ENCODE measurements at places on chromosomes 6 and 20.

DNA sequence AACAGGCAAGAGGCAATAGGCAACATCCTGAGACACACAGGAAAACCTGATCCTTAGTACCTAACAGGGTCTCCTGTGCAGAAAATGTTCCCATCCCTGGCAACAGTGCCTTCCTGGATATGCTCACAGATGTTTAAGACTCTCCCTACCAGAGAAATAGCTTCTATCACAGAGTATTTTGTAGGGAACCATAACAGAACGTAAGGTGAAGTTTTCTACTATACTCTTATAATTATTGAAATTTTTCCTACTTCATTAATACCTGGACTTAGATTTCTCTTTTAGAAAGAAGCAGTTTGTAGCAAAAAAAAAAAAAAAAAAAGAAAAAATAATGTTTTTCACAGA lies 33.5 kb upstream of the LGSN start:
- DNase-seq = no peak

DNA sequence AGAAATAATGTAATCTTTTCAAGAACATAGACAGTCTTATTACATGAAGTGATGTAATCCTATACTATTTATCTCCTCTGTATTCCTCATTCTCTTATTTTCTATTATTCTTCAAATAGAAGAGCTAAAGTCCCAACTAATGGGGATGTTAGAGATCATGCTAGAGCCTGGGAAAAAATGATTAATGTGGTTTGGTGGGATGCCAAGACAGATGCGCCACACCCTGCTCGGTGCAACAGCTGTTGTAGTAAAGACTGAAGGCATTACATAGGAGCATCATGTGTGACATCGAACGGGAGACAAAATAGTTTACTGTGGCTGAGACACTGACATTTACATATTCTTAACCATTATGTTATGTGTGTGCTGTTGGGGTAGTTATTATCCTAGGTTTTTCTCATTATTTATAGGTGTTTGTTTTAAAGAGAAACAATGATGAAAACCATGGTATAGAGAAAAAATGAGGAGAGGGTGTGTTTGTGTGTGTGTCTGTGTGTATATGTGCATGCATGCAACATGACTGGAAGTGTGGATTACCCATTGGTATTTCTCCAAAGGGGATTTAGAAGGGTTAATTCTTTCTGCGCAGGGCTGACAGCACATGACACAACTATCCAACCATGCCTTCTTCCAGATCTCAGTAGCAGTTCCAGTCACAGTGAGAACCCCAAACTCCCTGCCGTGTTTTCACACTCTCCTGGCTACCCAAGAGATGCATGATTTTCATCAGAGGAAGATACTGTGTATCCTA lies 155.3 kb downstream of the EYA4 start:
- peak; percentile 43 for DNase-seq

DNA sequence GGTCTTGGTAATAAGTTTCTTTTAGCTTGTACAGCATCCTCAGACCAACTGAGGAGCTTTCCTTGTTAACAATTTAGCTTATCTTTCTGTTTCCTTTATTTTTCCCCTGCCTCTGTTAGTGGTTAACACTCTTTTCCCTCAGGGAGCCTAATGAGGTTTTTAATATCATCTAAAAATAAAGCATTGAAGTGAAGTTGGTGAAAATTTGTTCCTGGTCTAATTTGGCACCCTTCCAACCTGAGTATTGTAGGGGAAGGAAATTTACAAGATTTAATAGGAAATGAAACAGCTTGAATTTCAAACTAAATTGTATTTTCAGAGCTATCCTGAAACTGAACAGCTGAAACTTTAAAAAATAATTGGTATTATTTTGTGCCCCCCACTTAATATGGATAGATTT lies 28.1 kb upstream of the VAPB start:
- no peak for DNase-seq

- no peak for DNase-seq
Measured at GRCh38 chr6:98769546-98769945, 64.8 kb upstream of the POU3F2 start.

DNA sequence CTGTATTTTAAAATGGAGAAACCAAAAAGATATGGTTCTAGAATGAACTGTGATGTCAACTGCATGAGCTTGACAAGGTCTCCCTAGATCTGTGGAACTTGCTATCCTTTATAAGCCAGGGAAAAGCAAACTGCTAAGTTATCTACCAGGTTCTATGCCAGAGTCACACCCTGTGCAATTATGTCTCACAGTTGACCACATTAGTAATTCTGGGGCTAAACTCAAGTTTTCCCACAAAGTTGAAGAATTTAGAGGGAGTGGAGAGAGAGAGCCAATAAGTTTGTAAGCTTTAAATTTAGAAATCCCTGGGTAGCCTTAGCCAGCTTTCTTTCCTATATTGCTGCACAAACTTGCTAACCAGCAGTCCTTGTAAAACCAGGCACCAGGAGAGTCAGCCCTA lies 407.0 kb upstream of the SASH1 start:
- no peak for DNase-seq

DNA sequence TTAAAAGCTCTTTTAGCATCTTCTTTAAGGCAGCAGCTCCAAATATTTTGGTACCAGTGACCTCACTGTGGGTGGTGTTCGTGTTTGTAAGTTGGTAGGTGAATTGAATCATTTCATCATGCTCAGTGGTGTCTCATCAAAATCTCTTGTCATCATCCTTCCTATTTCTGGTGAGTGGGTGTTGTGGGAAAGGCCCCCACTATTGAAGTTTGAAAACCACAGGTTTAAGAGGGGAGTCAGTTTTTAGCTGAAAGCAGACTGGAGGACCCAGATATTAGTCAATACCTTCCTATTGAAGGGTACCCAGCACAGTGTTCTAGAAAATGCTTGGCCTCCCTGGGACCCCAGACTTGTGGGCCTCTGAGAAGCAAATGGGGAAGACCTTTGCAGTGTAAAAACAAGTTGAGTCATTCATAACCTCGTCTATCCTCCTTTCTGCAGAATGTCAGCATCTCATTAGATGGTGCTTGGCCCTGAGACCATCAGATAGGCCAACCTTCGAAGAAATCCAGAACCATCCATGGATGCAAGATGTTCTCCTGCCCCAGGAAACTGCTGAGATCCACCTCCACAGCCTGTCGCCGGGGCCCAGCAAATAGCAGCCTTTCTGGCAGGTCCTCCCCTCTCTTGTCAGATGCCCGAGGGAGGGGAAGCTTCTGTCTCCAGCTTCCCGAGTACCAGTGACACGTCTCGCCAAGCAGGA lies 3.7 kb downstream of the PIM1 start:
- DNase-seq = no peak

- DNase-seq = no peak
Measured at GRCh38 chr20:53359425-53359824, 234.2 kb downstream of the ZNF217 start.

DNA sequence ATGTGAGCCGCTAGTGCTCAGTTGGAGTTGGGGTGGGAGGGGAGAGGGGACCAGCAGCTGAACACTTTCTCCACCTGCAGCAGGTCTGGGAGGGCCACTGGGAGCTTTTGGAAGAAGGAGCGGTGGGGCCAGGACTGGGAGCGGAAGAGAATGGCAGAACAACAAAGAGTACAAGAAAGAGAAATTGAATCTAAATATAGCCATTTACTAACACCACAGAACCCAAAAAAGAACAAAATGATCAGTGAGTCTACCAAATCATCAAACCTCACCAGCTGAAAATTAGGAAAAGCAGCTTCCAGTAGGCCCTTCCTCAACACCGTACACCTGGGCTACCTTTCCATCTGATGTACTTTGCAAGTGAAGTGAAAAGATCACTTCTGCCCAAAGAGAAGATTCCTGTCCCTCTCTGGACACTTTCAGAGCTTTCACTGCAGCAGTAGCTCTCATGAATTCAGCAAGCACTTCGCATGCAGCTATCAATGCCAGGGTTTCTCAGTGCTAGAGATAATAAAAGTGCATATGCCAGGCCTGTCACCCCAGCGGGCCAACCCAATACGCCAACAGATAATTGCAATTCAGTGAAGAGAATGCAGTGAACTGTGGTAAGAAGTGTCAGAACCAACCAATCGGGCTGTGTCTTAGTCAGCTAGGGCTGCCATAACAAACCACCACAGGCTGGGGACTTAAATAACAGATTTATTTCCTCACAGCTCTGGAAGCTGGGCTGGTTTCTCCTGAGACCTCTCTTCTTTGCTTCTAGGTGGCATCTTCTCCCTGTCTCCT lies 597 bp downstream of the LY86 start:
- no peak for DNase-seq

DNA sequence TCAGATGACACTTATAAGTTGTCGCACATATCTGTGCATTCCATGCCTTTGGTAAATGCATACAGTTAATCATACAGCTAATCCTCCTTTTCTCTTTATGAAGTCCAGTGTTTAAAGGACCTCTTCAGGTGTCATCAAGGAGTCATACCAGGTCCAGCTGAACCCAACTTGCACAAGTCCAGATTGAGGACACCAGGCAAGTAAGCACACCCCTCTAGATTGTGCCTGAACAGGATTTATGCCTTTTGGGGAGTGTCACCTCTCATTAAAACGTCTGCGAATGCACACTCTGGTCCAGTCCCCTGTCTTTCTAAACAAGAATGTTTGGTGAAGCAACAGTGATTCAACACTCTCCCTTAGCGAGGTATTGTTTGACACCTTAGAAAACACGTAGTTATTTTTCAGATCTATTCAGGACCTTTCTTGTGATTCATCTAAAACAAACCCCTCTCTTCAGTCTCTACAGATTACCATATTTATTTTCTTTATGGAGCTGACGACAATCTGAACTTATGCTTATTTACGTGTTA lies 48.4 kb downstream of the C6orf15 start:
- DNase-seq = no peak

DNA sequence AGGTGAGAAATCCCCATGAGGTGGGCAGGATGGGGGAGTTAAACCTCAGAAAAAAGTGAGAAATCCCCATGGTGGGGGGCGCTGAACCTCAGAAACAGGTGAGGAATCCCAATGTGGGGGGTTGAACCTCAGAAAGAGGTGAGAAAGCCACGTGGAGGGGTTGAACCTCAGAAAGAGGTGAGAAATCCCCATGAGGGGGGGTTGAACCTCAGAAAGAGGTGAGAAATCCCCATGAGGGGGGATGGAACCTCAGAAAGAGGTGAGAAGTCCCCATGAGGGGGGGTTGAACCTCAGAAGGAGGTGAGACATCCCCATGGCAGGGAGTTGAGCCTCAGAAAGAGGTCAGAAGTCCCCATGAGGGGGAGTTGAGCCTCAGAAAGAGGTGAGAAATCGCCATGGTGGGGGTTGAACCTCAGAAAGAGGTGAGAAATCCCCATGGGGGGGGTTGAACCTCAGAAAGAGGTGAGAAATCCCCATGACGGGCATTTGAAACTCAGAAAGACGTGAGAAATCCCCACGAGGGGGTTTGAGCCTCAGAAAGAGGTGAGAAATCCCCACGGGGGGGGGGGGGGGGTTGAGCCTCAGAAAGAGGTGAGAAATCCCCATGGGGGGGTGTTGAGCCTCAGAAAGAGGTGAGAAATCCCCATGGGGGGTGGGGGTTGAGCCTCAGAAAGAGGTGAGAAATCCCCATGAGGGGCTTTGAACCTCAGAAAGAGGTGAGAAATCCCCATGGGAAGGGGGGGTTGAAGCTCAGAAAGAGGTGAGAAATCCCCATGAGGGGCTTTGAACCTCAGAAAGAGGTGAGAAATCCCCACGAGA lies 14.3 kb upstream of the GOPC start:
- DNase-seq = no peak

GRCh38 chr20:63408684-63409046 lies 47.5 kb upstream of the CHRNA4 start:
- DNase-seq = no peak

DNA sequence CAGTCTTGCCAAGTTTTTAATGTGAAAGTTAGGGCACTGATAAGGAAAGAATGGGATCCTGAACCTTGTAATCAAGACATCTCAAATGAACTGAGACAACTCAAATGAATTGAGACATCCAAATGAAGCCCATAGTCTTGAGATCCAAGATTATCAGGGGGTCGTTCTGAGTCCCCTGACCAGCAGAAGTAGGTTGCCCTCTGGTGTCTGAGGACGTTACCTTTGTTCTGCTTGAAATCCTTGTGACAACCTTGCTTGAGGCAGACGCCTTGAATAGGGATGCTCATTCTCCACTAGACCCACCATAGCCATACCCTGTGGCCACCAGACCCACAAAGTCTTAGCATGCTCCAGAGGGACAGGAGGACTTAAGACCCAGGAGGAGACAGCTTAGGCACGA lies 37.7 kb downstream of the ZBTB9 start:
- no peak for DNase-seq

DNA sequence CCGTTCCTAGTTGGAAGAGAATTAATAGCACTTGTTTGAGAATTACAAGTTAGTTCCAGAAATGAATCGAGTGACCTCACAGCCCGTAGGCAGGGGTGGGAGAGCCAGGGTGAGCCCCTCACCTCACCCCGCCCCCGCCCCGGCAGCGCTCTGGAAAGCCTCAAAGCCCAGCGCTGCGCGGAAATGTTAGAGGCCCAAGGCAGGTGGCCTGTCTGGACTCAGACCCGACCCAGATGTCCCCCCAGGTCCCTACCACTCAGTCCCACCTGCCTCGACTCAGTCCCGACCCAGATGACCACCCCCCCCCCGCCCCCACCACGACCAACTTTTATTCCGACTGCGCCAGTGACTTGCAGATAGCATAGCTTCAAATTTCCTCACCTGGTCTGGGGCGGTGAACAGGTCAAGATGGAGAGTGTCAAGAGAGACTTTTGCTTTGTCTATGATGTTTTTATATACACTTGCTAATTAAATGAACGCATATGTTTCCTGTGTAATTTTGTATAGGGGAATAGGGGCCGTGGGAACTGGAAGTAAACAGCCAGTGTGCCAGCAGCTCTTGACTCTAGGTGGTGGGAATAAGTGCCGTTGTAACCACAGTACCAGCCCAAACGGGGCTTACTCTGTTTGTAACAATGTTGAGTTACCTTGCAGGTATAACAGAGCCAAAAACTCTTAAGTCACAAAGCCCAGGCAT lies 1.2 kb upstream of the PXDC1 start:
- no peak for DNase-seq
